ENCODE measurements at places on chromosomes 3 and 15.

DNA sequence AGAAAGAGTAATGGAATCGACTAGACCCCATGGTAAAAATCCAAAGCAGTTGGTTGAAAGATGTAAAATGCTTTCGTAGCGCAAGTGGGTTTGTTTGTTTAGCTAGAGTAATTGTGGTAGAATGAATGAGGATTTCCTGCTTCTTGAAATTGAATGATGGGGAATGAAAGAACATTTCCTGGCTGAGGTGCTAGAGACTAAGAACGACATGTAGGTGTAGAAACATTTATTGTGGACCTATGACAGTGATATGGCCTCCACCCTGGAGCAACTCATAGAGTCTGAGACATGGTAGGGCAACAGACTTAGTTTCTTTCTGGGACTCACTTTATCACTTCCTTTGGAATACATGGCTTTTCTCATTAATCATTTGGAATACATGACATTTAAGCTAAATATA is 467.6 kb upstream of the CFAP20DC start:
- DNase-seq: no peak

DNA sequence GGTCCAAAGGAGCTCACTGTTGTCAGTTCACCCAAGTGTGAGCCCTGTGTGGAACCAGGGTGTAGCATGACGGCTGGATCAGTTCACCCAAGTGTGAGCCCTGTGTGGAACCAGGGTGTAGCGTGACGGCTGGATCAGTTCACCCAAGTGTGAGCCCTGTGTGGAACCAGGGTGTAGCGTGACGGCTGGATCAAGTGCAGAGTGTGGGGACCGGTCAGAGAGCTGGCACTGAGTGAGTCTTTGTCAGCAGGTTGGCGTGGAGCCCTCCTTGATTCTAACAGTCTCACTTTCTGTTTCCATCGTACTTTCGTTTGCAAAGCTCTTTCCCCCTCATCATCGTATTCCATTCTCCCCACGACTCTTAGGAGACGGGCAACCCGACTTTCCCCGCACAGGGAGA is 57.9 kb upstream of the DLG1 start:
- DNase-seq: no peak

DNA sequence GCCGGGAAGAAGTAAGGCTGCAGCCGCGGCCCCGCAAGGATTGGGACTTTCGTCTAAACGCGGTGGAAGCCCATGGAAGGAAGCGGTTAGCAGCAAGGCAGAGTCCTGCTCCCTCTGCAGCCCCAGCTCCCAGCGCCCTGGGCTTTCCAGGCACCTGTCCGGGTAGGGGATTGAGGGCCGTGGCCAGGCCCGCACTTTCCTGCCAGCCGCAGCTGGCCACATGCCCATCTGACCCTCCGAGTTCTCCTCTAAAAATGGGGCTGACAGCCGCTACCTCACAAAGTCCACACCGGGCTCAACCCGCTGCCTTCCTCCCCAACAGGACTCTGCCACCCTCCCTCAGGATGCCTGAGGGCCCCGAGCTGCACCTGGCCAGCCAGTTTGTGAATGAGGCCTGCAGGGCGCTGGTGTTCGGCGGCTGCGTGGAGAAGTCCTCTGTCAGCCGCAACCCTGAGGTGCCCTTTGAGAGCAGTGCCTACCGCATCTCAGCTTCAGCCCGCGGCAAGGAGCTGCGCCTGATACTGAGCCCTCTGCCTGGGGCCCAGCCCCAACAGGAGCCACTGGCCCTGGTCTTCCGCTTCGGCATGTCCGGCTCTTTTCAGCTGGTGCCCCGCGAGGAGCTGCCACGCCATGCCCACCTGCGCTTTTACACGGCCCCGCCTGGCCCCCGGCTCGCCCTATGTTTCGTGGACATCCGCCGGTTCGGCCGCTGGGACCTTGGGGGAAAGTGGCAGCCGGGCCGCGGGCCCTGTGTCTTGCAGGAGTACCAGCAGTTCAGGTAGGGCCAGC is 1.9 kb downstream of the NEIL1 start:
- no peak for DNase-seq

- DNase-seq: no peak
Observed at GRCh38 chr3:50792568-50792967, 117.8 kb downstream of the DOCK3 start.

DNA sequence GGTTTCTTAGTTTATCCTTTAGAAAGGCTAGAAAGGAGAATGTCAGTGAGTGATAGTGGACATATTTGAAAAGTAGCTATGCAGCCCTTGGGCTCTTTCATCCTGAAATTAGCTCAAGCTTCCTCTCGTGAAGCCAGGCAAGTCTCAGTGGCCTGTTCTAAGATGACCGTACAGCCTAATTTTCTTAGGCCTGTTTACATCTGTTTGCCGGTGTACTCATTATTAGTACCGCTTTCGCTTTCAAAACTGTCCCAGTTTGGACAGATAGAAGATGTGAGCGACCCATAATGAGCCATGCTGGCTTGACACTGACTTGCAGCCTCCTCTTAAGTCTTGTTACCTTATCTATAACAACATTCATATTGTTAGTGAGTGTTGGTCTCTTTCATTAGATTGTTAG is 5.7 kb upstream of the ARL14 start:
- DNase-seq: no peak

GRCh38 chr3:99482191-99482590 is 156.2 kb upstream of the COL8A1 start:
- DNase-seq: no peak

- DNase-seq: no peak
Observed at GRCh38 chr3:127694467-127695215, 21.9 kb downstream of the ABTB1 start.

GRCh38 chr3:61343543-61343942 is 92.3 kb upstream of the FHIT start:
- no peak for DNase-seq

- no peak for DNase-seq
Observed at GRCh38 chr15:90190606-90191343, 10.4 kb upstream of the SEMA4B start.

DNA sequence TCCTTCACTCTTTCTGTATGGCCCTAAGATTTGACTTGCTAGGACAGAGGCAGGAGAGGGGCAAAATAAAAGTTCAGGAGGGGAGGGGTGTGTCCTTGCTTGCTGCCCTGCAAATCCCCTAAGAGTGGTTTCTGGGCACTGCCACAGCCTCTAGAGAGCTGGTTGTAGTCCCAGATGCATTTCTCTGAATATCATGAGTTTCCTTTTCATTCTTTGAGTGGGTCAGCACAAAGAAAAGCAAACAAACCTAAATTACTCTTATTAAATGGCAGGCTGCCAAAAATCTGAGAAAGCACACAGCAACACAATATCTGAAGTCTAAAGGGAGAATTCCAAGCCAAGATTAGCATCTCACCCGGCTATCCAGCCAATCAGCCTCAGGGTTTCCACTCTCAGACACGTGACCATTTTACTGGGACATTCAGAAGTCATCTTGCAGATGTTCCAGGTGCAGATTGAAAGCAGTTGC is 919.3 kb downstream of the TUSC7 start:
- DNase-seq: no peak

GRCh38 chr3:43843386-43843785 is 152.6 kb downstream of the ABHD5 start:
- no peak for DNase-seq

DNA sequence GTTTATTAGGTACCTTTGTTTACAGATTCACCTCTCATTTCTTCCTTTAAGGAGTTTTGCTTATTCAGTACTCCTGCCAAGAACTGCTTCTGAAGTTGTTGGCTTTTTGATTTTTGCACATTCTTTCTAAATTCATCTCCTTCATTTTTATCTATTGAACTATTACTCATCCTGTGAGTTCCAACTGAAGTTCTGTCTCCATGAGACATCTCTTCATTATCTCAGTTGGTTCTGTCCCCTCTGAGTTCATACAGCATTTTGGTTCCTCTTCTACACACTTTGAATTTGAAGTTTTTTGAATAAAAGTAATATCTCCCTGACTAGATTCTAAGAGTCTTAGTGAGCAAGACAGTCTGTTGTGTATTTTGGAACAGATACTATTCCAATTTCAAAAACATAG is 299.7 kb downstream of the OTOL1 start:
- no peak for DNase-seq

DNA sequence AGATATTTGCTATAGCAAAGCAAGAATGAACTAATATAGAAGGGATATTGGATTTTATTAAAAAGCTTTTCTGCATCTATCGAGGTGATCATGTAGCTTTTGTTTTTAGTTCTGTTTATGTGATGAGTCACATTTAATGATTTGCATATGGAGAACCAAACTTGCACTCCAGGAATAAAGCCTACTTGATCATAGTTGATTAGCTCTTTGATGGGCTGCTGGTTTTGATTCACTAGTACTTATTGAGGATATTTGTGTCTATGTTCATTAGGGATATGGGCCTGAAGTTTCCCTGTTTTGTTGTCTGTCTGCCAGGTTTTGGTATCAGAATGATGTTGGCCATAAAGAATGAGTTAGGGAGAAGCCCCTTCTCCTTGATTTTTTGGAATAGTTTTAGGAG is 310.7 kb downstream of the ARPP21 start:
- DNase-seq: no peak

DNA sequence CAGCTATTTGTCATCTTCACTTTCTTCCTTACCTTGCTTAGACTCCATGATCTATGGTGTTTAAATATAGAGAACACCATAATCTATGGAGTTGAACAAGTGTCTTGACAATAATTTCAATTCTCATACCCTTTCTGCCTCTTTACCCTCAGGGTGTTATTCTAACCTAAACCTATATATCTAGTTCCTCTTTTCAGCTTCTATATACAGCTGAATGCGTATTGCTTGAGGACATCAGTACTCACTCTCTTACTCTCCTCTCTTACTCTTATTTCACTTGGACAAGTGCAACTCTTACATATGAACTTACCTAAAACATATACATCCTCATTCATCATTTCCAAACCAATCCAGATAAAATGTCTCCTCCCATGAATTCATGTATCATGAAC is 187.1 kb downstream of the RAP2B start:
- DNase-seq: no peak

DNA sequence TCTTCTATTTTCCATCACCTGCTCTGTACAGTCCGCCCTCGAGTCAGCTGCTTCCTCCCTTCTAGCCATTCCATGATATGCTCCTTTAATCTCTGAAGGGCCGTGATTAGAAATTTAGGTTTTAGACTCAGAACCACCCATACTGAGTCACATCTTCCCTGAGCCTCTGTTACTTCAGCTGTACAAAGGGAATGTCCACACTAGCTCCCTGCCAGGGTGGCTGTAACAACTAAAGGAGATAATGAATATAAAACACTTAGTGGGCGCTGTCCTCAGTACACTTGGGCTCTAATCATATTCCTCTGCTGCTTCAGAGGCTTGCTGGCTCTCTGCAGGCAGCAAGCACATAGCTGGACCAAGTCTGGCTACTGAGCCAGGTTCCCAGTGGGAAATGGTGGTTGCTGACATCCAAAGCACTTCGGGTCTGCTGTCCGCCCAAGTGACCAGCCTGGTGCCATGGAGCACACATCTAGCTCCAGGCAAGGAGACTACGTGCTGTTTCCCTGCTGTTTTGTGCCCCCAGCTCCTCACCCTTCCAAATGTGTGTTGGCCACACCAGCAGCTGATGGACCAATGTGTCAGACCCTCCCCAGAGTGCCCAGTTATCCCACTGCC is 901 bp upstream of the CHST14 start:
- DNase-seq: no peak

GRCh38 chr3:8509961-8510360 is 8.3 kb downstream of the LMCD1 start:
- no peak for DNase-seq

DNA sequence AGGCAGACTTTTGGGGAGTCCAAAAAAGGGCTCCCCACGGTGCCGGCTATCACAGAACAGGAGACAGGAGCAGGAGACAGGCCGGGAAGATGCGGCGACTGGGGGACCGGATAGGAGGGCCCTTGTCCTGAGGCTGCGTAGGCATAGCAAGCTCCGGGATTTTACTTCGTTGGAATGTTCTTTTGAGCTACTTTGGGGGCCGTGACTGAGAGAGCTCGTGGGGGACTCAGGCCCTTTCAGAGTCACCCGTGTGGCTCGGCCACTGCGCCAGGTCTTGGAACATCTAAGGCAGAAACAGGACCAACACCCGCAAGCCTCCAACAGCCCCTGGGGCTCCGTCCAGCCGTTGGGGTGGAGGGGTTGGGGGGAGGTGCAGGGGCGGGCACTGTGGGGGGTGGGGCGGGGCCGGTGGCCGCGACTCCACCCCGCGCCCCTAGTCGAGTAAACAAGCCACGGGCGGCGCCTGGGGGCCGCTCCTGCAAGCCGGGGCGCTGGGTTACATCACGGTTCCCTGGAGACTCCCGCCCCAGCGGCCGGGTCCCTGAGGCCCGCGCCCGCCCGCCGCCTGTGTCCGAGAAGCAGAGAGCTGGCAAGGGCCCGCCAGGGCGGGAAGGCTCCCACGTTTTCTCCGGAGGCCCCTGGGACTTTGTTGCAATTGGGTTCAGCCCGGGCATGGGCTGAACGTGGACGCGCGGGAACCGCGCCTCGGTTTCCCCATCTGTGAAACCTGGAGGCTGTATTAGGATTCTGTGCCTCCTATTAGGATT is 23.3 kb upstream of the C15orf39 start:
- DNase-seq: no peak

DNA sequence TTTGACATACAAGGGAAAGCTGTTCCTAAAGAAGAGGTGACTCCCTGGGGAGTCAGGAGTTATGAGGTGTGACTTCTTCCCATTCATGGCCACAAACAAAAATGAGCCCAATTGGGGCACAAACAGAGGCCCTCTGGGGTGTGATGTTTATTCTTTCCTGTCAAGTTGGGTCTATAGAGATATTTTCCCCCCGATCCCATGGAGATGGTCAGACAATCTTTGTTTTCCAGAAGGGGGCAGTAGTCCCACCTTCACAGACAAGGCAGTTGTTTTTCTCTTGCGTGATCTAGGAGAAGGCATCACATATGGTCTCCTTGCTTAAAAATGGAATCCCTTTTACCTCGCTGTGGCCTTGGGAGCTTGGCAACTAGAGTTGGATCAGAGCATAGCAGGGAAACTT is 110.3 kb downstream of the MFSD1 start:
- no peak for DNase-seq

DNA sequence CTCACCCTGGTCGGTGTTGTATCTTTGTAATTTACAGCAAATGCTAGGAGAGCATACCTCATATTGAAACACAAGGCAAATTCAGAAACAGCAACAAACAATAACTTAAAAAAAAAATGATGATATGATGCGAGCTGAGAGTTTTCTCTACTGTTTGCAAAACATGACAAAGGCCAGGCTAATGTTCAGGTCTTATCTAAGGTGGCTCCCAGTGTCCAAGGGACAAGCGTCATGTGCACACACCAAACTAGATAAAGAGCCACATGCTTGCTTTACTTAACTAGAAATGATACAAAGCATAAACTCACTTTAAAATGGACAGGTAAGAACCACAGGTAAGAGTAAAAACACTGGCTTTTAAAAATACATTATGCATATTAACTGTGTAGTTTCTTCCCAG is 375.9 kb downstream of the FOXP1 start:
- DNase-seq: no peak

Measured in D721Med (cell line).